ENCODE measurements at places on chromosomes 16 and 17.

- no peak overlapping the region for H3K4me3 ChIP-seq
- DNase-seq, result no peak
- peaks cover 25% of the 10 kb centered on the region for H3K36me3 ChIP-seq
- H3K27me3 ChIP-seq, result no peaks in the 10 kb centered on the region
- H3K4me1 ChIP-seq, result peaks cover 18% of the 10 kb centered on the region
Measured at GRCh38 chr17:41773731-41774193, 12.7 kb downstream of the JUP start.

DNA sequence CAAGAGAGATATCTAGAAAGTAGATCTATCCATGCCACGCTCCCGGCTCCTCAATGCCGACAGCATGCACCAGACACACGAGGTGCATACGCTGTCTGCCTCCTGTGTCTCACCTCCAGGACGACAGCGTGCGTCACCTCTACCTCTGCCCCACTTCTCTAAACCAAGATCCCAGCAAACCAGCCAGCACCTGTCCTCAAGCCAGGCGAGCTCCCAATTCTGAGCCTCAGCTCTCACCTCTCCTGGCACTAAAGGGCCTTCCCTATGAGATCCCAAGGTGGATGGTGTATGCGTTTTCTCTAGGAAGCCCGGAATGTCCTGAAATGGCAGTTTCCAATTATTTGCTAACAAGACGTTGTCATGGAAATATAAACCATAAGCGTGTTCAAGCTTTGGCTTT is 36.2 kb upstream of the RCVRN start:
- no peaks in the 10 kb centered on the region for H3K36me3 ChIP-seq
- H3K4me1 ChIP-seq, result peaks cover 10% of the 10 kb centered on the region
- H3K27me3 ChIP-seq, result no peaks in the 10 kb centered on the region

- no peaks in the 10 kb centered on the region for H3K36me3 ChIP-seq
- no peaks in the 10 kb centered on the region for H3K27me3 ChIP-seq
- no peak overlapping the region for H3K4me3 ChIP-seq
- DNase-seq, result no peak
Measured at GRCh38 chr17:79673517-79673916, 57.2 kb upstream of the ENPP7 start.

DNA sequence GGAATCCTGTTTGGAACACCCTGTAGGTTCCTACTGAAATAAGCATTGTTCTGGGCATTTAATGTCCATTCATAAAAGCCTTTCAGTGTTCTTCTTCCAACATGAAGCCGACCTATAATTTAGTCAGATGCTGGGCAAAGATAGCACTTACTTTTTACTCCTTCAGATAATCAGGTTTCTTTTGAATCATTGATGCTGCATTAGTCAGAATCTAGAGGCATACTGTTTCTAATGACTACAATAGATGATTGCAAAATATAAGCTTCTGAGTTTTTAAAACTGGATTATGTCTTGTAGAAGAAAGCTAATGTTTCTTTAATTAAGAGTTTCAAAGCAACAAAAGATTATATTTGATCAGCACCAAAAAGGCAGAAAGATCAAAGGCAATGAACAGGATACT is 16.0 kb downstream of the MMD start:
- H3K4me1 ChIP-seq, result peaks cover 7% of the 10 kb centered on the region
- H3K27me3 ChIP-seq, result no peaks in the 10 kb centered on the region
- peaks cover 75% of the 10 kb centered on the region for H3K36me3 ChIP-seq
- H3K4me3 ChIP-seq, result no peak overlapping the region
- no peak for DNase-seq

DNA sequence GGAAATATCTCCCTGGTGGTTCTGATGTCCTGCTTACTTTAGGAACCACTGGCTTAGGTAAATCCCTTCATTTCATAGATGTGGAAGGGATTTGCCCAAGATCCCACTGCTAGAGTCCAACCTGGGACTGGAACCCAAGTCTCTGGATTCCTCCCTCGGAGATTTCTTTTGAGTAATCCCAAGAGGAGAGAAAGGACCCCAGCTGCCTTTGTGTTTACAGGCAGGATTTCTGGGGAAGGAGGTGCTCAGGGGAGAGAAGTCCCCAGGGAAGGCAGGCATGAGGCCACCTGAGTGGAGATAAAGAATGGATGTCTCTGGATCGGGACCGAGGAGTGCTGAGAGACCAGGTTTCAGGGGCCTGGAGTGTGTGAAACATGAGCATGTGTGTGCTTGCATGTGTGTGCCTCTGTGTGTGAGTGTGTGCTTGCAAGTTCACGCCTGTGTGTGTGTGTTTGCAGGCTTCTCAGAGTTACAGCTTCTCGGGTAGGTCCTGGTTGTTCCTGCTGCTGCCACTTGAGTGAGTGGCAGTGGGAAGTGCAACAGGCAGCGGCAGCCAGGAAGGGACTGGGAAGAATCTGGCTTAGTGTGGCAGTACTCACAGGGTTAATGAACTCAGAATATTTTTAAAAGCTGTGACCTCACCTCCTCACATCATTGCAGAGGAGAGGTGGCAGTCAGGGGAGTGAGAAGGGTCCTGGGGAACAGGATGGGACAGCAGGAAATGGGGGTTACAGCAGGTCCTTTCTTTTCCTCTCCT is 2.2 kb downstream of the KCNH6 start:
- no peak overlapping the region for H3K4me3 ChIP-seq
- H3K27me3 ChIP-seq, result peaks cover 12% of the 10 kb centered on the region
- no peak overlapping the region for H3K27ac ChIP-seq
- no peak for DNase-seq

DNA sequence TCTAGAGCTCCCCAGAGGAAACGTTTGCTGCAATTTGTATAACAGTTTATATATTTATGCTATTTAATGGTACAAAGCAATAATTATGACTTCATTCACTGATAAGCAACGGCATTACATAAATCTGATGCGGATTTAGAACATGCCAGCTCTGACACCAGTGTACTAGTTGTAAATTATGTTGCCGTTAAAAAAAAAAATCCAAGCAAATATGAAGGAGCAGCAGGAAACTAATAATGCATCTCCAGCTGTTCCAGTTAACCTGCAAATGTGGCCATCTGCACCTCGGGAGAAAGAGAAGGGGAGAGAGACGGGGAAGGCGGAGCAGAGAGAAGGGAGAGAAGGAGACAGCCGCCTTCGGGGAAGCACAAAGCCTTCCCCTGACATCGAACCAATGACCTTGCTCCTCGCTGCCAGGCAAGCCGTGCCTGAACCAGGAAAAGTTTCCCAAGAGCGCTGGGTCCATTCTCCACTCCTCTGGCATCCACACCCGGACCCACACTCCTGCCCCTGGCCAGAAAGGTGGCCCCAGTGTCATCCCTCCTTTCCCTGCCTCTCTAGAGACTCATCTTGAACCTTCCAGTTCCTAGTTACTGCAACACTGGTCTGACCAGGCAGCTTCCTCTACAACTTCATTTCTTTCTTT is 174.8 kb downstream of the C16orf78 start:
- no peaks in the 10 kb centered on the region for H3K27me3 ChIP-seq
- no peak overlapping the region for H3K4me3 ChIP-seq
- H3K4me1 ChIP-seq, result peaks cover 8% of the 10 kb centered on the region
- no peaks in the 10 kb centered on the region for H3K36me3 ChIP-seq

GRCh38 chr17:5365831-5366230 is 53.6 kb downstream of the NUP88 start:
- DNase-seq, result no peak
- H3K36me3 ChIP-seq, result peaks cover 39% of the 10 kb centered on the region
- no peak overlapping the region for H3K4me3 ChIP-seq
- no peak overlapping the region for H3K27ac ChIP-seq
- H3K27me3 ChIP-seq, result no peaks in the 10 kb centered on the region
- no peaks in the 10 kb centered on the region for H3K4me1 ChIP-seq

- peak; percentile 13 for DNase-seq
- no peak overlapping the region for H3K27ac ChIP-seq
- H3K4me3 ChIP-seq, result no peak overlapping the region
- H3K27me3 ChIP-seq, result no peaks in the 10 kb centered on the region
Measured at GRCh38 chr17:56995766-56996165, 17.8 kb downstream of the SCPEP1 start.

GRCh38 chr17:21272881-21273792 is 11.4 kb upstream of the MAP2K3 start:
- no peak for DNase-seq
- H3K27me3 ChIP-seq, result peaks cover 4% of the 10 kb centered on the region
- H3K4me1 ChIP-seq, result peaks cover 5% of the 10 kb centered on the region
- H3K36me3 ChIP-seq, result no peaks in the 10 kb centered on the region
- H3K4me3 ChIP-seq, result no peak overlapping the region

GRCh38 chr17:17941015-17941414 is 31.2 kb downstream of the TOM1L2 start:
- no peak overlapping the region for H3K4me3 ChIP-seq
- H3K27me3 ChIP-seq, result no peaks in the 10 kb centered on the region
- DNase-seq, result no peak

DNA sequence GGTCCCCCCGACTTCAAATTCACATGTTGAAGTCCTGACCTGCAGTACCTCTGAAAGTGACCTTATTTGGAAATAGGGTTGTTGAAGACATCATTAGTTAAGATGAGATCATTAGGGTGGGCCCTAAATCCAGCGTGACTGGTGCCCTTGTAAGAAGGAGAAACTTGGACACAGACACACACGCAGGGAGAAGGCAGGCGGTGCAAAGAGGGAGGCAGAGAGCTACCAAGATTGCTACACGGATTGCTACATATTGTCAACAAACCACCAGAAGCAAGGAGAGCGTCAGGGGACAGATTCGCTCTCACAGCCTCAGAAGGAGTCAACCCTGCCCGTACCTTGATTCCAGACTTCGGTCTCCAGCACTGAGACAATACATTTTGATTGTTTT is 6.8 kb upstream of the WBP2 start:
- no peak overlapping the region for H3K27ac ChIP-seq
- no peaks in the 10 kb centered on the region for H3K36me3 ChIP-seq
- no peaks in the 10 kb centered on the region for H3K4me1 ChIP-seq
- no peak for DNase-seq
- no peaks in the 10 kb centered on the region for H3K27me3 ChIP-seq
- H3K4me3 ChIP-seq, result no peak overlapping the region

GRCh38 chr17:55458287-55458900 is 36.8 kb upstream of the MMD start:
- H3K36me3 ChIP-seq, result no peaks in the 10 kb centered on the region
- DNase-seq, result no peak
- H3K27ac ChIP-seq, result no peak overlapping the region
- H3K27me3 ChIP-seq, result no peaks in the 10 kb centered on the region

DNA sequence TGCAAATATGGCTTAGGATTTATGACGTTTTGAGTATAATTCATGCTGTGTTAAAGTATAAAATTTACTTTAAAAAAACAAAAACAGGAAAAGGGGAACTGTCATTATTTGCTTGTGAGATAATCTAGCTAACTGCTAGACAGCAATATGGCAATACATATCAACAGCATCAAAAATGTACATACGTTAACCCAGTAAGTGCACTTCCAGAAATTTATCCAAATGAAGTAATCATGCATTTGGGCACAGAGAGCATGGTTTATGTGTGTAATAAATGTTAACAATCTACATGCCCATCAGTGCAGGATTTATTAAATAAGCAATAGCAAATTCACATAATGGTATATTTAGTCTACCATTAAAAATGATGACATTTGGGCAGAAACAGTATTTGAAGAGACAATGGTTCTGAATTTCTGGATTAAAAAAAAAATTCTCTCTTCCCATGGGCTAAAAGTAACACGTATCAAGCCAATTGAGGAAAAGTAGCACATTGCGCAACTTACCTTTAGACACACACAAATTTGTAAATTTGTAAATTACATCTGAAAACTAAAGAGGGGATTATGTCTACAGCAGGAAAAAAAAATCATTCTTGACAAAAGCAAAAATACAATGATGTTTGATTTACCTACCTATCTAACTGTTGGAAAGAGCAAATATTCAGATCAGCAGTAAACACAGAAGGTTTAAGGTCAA is 80.2 kb downstream of the CACNG1 start:
- no peak for DNase-seq
- H3K27ac ChIP-seq, result no peak overlapping the region
- no peaks in the 10 kb centered on the region for H3K27me3 ChIP-seq
- H3K4me3 ChIP-seq, result no peak overlapping the region
- H3K36me3 ChIP-seq, result peaks cover 38% of the 10 kb centered on the region

GRCh38 chr17:38419508-38419981 is 8.7 kb upstream of the ARHGAP23 start:
- H3K27me3 ChIP-seq, result peaks cover 28% of the 10 kb centered on the region
- H3K27ac ChIP-seq, result no peak overlapping the region
- peak overlapping the region; percentile 42 for H3K4me3 ChIP-seq
- H3K4me1 ChIP-seq, result peaks cover 24% of the 10 kb centered on the region

- peaks cover 4% of the 10 kb centered on the region for H3K4me1 ChIP-seq
- DNase-seq, result peak; percentile 32
- H3K4me3 ChIP-seq, result peak overlapping the region; percentile 80
- no peaks in the 10 kb centered on the region for H3K27me3 ChIP-seq
- H3K36me3 ChIP-seq, result peaks cover 7% of the 10 kb centered on the region
- peak overlapping the region; percentile 90 for H3K27ac ChIP-seq
Measured at GRCh38 chr16:69311533-69312387, 610 bp downstream of the VPS4A start.

DNA sequence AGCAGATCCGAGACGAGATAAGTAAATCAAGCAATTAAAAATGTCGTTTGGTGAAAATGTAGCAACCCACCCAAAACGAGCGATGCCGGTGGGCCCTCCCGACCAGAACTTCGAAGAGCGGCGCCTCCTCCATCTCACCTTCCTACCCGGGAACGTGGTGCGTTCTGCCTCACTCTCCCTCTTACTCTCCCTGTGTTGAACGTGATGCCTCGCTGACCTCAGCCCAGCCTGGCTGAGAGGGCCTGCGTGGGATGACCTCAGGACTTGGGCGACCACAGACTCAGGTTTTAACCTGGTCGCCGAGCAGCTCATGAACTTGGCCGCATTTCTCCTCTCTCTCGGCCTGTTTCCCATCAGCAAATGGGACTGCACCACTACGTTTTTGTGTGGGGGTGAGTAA is 69.7 kb upstream of the RPL38 start:
- H3K27ac ChIP-seq, result no peak overlapping the region
- H3K4me3 ChIP-seq, result no peak overlapping the region
- no peak for DNase-seq
- no peaks in the 10 kb centered on the region for H3K36me3 ChIP-seq

DNA sequence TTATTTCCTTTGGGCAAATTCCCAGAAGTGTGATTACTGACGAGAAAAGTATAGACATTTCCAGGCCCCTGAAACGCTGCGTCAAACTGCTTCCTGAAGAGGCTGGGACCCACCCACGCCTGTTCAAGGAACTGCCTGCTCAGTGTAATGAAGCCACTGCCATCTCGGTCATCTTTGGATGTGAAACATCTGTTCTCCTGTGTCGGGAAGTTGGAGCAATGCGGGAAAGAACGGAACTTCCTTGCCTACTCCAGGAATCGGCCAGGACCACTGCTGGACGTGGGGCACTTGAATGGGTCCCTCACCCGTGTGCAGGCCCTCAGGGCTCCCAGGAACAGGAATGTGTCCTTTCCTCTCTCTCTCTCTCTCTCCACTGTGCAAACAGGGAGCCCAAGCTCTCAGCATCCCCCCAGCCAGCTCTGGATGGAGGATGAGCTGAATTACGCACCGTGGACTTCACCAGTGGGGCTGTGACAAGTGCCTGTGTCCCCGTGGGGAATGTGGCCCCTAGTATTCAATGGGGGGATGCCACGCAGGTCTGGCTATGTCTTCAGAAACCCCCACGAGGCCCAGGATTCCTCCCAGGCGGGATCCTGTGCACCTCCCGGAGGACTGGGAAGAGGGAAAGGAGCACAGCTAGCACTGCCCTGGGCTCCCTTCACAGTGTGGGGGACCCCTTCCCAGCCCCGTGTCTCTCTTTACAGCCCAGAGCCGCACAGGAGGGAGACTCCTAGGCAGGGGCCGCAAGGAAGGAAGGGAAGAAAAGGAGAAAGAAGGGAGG is 18.3 kb upstream of the LITAF start:
- no peak overlapping the region for H3K4me3 ChIP-seq
- no peaks in the 10 kb centered on the region for H3K27me3 ChIP-seq
- H3K36me3 ChIP-seq, result no peaks in the 10 kb centered on the region
- peaks cover 11% of the 10 kb centered on the region for H3K4me1 ChIP-seq

- no peak overlapping the region for H3K27ac ChIP-seq
- no peaks in the 10 kb centered on the region for H3K4me1 ChIP-seq
- no peaks in the 10 kb centered on the region for H3K27me3 ChIP-seq
- DNase-seq, result no peak
Measured at GRCh38 chr17:11304568-11304967, 63.6 kb downstream of the SHISA6 start.

Measured in cardiac muscle cell (in vitro differentiated cells and primary cell).